ENCODE measurements at places on chromosomes 7 and 10.

GRCh38 chr7:138876326-138876725 lies 78.3 kb upstream of the ATP6V0A4 start:
- peak; percentile 24 for DNase-seq

DNA sequence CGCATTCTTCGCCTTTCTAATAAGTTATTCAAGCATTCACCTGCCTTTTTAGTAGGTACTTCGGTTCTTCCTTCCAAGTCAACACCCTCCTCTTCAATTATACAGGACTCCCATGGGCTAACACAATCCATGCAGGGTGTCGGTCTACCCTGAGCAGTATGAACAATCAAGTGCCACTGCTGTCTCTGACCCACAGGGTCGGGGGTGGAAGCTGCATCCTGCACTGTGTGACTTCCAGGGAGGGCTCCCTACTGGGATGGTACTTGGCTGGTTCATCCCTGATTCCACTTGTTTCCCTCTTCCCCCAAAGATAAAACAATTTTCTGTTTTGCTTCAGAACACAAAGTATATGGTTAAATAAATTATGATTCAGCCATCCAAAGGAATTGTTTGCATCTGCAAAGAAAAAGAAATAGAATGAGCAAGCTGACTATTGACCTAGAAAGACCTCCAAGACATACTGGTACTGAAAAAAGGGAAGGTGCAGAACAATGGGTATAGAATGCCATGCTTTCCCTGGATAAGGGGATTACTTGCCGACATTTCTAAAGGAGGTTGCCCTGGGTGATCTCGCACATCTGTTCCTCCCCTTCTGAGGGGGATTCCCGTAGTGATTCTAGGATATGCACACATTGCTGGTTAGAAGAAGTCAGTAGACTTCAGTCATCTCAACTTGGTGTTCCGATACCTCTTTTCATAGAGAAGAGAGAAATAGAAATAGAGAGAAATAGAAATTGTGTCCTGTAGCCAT lies 89.1 kb upstream of the AGR3 start:
- DNase-seq = no peak

DNA sequence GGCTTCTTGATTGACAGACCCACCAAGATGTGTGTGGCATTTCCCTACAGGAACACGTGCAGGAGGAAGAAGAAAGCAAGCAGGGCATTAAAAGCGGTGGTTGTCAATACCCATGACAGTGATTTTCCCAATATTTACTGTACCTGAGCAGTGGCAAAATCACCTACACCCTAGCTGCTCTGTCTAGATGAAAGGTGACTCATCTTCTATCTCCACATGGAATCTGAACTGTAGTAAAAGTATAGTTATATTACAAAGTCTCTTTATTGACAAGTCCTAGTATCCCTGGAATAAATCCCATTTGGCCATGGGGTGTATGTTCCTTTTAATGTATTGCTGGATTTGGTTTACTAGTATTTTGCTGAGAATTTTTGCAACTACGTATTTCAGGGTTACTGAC lies 458.8 kb upstream of the SORCS1 start:
- DNase-seq = no peak

- peak; percentile 42 for DNase-seq
These were observed 16.0 kb upstream of the SLC29A3 start for GRCh38 chr10:71302874-71303568.

- DNase-seq = no peak
These were observed 6.6 kb upstream of the PON1 start for GRCh38 chr7:95330961-95331337.

DNA sequence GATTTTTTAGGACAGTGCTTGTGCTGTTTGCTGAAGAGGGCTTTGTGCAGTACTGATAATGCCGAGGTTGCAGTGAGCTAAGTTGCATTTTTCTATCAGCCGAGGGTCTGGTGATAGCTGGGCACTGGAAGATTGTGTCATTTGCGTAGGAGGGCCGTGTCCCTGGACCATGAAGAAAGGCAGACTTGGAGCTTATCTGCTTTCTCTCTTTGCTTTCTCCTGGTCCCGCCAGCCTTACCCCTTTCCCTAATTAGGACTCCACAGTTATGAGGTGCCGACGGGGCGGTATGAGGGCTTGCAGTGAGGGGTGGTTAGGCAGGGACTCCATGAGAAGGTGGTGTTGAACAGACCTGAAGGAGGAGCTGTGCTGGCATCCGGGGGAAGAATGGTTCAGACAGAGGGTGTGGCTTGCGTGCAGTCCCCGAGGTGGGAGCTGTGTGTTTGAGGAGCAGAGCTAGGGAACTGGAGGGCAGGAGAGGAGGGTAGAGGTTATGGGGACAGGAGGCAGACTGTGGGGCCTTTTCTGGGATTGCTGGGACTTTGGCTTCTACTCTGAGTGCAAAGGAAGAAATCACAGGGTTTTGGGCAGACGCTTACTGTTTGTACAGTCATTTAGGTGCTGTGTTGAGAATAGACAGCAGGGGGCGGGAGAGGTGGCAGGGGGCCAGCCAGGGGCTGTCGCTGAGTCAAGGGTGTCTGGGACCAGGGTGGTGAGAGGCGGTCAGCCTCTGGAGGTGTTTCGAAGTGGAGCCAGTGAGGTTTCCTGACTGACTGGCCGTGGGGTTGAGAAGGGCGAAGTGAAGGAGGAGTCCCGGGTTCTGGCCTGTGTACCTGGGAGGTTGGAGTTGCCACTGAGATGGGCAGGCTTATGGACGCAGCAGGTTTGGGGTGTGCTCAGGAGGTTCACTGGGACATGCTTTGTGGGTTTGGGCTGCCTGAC lies 43.4 kb downstream of the PRF1 start:
- DNase-seq = peak; percentile 58

- peak; percentile 93 for DNase-seq
These were observed 156.6 kb downstream of the CCDC3 start for GRCh38 chr10:12844811-12845483.

DNA sequence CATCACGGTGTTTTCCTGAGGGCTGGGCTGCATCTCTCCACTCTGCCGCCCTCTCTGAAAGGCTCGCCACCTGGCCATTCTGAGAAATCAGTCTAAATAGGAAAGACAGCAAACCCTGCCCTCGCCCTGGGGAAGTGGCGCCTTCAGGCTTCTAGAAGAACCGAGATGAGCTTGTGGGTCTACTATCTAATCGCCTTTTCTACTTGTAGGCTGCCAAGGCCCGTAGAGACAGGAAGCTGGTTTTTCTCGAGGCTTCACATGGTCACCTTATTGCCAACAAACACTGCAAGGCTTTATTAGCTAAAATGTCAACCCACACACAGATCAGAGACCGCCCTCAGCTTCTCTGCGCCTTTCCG lies 21.4 kb downstream of the LAT2 start:
- no peak for DNase-seq

DNA sequence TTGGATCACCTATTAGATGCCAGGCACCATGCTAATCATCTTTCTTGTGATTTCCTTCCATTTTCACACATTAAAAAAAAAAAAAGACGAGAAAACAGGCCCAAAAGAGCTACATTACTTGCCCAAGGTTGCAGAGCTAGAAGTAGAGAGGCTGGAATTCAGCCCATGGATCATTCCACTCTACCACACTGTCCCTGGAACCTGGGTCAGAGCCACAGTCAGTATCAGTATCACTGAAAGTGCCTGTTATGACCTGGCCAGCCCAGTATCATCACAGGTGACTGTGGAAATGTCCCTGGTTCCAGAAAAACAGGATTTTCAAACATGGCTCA lies 3.3 kb upstream of the FLNC start:
- no peak for DNase-seq

- DNase-seq = no peak
These were observed 33.4 kb downstream of the DCLRE1A start for GRCh38 chr10:113820507-113820906.

DNA sequence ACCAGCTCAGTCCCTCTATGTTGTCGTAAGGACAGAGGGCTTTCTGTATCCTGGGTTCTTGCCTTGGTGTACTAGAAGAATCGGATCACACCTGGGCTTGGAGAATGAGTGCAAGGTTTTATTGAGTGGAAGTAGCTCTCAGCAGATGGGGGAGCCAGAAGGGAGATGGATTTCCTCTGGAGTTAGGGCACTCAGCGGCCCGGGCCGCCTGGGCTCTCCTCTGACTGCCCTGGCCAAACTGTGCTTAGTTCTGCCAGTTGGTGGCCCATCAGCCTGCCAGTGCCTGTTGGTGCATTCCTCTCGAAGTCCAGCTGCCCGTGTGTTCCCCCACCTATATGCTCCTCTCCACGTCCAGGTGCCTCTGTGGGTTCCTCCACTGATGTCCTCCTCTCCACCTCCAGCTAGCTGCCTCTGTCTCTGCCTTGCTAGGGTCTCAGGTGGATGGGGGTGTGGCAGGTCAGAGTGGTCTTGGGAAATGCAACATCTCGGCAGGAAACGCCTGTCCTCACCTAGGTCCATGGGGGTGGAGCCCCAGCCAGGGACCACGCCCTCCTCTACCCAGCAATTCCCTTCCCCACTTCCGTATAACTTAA lies 148.6 kb downstream of the PPP1R3A start:
- DNase-seq = no peak

DNA sequence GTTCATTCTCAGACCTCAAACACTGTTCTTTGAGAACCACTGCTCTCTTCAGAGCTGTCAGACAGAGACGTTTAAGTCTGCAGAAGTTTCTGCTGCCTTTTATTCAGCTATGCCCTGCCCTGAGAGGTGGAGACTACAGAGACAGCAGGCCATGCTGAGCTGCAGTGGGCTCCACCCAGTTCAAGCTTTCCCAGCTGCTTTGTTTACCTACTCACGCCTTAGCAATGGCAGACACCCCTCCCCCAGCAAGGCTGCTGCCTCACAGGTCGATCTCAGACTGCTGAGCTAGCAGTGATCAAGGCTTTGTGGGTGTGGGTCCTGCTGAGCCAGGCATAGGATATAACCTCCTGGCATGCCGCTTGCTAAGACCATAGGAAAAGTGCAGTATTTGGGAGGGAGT lies 80.5 kb upstream of the CYP2C9 start:
- no peak for DNase-seq

DNA sequence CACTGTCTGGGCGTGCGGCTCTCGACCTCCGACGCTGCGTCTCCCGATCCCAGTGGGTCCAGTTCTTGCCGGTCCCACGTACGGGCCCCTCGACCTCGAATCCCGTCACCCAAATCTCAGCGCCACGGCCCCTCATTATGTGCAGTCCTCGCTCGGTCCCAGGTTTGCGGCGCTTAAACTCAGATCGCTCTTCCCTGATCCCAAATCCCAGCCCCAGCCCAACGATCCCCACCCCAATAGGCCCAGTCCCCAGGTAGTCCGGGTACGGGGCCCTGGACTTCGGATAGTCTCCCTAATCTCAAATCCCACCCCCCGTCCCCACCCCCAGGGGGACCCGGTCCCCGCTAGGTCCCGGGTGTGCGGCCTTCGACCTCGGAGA lies 666 bp downstream of the HNRNPF start:
- no peak for DNase-seq

DNA sequence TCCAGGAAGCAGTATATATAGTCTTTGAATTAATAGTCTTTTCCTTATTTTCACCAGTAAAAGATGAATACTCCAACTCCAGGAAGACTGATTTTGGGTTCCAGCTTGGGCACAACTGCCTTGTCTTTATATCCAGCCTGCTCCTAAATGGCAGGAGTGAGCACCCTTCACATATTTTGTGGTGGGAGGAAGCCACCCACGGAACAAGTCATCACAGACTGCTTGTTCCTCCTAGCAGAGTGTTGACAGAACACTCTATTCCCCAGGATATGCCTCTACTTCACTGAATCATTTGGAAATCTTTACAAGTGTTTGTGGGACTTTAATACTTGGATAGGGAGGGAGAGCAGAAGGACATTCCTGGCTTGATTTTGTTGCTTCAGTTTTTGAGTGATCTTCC lies 31.7 kb downstream of the ITPRID1 start:
- DNase-seq = no peak

GRCh38 chr10:44939691-44940401 lies 19.8 kb upstream of the RASSF4 start:
- DNase-seq = no peak

GRCh38 chr7:95321720-95322119 lies 2.6 kb downstream of the PON1 start:
- DNase-seq = no peak

All from fibroblast of skin of right biceps (primary cell).